ENCODE measurements at places on chromosomes 13 and 19.

GRCh38 chr13:86881390-86881789 is 789.8 kb upstream of the SLITRK5 start:
- no peak for DNase-seq

DNA sequence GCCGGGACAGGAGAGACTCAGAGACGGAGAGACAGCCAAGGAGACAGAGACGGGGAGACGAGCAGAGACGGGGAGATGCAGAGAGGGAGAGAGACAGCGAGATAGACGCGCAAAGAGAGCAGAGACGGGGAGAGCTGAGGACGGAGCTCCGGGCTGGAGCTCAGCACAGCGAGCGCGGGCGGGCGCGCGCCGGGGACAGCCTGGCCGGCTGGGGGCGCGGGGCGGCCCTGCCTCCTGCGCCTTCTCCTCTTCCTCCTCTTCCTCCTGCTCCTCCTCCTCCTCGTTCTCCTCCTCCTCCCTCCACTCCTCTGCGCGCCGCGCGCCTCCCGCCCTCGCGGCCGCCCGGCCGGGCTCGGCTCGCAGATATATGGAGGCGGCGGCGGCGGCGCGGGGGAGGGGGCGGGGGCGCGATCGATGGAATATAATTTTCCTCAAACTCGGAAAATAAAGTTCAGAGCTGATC is at the start of gene ERFL:
Gene ERFL (minus strand): TSS at position 229 of the 463 bp plus-strand sequence. CDS start 15,530 bp downstream, outside the sequence.
- DNase-seq, result peak; percentile 43

- DNase-seq, result no peak
Measured at GRCh38 chr13:43159026-43159461, 135.7 kb downstream of the DNAJC15 start.

DNA sequence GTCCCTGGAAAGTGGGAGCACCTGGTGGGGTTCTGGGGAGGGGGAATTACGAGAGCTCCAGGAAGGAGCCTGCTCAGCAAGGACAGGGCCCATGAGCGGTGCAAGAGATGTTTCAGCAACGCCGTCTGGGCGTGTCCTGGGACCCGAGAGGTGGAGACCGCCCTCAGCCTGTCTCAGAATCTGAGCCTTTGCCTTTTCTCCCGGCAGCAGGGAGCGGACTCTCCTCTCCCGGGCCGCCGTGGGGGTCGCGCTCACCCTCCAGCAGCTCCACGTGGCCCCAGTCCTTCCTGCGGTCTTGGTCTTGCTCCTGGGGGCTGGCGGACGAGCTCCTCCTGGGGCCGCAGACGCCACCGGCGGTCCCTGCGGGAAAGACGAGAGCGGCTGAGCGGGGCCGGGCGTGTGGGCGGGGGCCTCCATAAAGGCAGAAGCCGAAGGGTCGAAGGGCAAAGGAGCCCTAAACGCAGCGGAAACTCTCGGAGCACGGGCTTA is 714 bp downstream of the POLRMT start:
- peak; percentile 69 for DNase-seq

GRCh38 chr19:821231-821824 is 427 bp downstream of the PLPPR3 start:
- peak; percentile 84 for DNase-seq

GRCh38 chr13:21426238-21426637 is 32.9 kb downstream of the ZDHHC20 start:
- no peak for DNase-seq

- no peak for DNase-seq
Measured at GRCh38 chr19:2164020-2164998, 576 bp downstream of the DOT1L start.

DNA sequence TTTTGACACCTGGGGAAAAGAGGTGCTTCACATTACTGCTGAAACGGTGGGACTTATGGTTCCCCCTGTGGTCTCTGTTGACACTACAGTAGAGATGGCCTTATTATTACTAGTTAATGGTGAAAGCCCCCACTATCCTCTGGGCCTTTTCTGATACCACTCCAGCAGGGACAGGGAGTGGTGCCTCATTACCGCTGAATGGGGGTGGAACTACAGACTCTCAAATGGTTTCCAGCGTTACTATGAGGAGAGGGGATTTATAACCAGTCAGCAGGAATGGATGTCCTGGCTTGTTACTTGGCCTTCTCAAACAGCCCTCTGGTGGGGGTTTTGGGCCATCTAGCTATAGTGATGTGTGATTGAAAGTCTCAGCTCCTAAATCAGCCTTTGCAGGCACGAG is 96.7 kb upstream of the DIAPH3 start:
- no peak for DNase-seq

GRCh38 chr19:18144361-18144760 is 8.6 kb upstream of the PIK3R2 start:
- DNase-seq, result no peak

GRCh38 chr13:59408738-59409137 is 755.0 kb downstream of the DIAPH3 start:
- no peak for DNase-seq

GRCh38 chr13:21538753-21539152 is 65.2 kb downstream of the MICU2 start:
- no peak for DNase-seq

- DNase-seq, result no peak
Measured at GRCh38 chr19:9498183-9498902, at the start of gene ZNF560. TSS of gene ZNF560 (minus strand) at chr19:9498616. CDS start at chr19:9475313, 23,303 bp downstream.

DNA sequence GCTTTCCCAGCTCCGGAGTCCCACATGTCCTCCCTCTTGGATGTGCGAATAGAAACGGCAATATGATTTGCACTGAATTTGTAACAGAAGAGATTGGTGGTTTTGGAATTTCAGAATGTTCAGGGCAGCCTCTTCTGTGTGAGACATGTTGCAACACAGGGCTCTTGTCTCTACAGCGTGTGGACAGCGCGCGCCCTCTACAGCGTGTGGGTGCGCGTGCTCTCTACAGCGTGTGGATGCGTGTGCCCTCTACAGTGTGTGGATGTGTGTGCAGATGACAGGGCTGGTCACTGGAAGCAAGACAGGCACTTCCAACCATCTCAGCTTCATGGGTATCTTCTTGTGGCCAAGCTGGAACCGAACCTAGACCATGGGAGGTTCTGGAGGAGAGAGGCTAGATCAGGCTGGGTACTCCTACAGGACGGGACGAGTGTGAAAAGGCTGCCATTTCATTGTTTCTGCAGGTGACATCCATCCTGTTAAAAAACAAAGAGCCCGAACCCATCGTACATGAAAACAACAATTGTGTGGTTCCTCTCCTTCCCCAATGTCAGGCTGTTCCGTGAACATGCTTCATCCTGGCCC is 78.4 kb downstream of the TEX29 start:
- no peak for DNase-seq

- no peak for DNase-seq
Measured at GRCh38 chr13:35818633-35819067, 312.5 kb downstream of the DCLK1 start.

DNA sequence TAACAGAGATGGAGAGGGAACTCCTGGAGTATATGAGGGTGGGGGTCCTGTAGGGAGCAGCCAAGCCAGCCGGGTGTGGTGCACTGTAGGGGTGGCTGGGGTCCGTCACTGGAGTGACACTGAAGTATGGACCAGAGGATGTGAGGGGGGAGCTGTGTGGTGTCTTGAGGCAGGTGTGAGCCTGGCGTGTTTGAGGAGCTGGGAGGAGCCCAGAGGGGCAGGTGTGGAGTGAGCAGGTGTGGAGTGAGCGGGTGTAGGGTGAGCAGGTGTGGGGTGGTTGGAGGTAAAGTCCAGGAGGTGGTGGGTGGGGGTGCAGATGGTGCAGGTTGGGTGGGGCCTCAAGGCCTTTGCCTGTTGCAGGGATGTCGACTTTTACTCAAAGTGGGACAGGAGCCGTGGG is 5.9 kb downstream of the B3GNT8 start:
- DNase-seq, result no peak

GRCh38 chr19:35783469-35784434 is 8.4 kb downstream of the ARHGAP33 start:
- no peak for DNase-seq

DNA sequence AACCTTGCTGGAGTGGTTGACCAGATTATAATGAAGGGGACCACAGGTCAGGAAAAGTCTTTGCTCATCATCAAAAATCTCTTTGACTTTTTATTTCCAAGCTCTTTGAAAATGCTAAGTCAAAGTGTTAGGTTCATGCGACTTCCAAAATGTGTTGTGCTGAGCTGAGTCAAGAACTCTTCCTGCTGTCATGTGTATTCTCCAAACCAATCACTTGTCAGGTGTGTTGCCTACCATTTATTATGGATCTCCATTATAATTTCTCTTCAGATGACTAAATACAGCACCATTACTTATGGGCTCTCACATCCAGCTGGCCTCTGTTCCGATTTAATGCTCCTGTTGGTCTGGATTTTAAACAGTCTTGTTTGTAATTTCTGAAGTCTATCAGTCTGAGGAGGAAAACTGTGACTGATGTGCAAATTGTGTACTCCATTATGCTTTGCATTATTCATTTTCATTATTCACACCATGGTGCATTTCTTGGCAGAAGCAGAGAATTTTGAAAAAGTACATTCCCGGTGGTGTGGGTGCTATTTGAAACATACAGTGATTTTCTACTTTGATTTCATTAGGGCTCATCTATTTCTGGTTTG is 562.5 kb downstream of the LMO7 start:
- DNase-seq, result no peak

GRCh38 chr19:36379510-36379819 is 464 bp upstream of the ZFP14 start:
- DNase-seq, result no peak

DNA sequence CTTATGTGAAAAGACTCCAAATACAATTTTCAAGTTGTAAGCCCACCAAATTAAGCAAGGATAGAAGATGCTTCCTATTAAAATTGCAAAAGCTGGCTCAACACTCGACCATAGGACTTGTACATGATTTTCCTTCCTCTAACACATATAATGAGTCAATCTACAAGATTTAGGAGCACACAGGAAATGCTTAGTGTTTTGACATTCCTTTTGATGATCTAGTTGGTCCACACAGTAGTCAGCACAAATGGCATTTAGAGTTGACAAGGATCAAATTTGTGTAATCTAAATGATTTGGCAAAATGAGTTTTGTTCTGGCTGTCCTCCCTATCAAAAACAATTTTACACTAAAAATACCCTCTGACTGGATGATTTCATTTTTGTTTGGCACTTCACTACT is 340.2 kb downstream of the DIAPH3 start:
- no peak for DNase-seq

GRCh38 chr13:113560645-113561416 is 23.7 kb upstream of the TFDP1 start:
- no peak for DNase-seq

DNA sequence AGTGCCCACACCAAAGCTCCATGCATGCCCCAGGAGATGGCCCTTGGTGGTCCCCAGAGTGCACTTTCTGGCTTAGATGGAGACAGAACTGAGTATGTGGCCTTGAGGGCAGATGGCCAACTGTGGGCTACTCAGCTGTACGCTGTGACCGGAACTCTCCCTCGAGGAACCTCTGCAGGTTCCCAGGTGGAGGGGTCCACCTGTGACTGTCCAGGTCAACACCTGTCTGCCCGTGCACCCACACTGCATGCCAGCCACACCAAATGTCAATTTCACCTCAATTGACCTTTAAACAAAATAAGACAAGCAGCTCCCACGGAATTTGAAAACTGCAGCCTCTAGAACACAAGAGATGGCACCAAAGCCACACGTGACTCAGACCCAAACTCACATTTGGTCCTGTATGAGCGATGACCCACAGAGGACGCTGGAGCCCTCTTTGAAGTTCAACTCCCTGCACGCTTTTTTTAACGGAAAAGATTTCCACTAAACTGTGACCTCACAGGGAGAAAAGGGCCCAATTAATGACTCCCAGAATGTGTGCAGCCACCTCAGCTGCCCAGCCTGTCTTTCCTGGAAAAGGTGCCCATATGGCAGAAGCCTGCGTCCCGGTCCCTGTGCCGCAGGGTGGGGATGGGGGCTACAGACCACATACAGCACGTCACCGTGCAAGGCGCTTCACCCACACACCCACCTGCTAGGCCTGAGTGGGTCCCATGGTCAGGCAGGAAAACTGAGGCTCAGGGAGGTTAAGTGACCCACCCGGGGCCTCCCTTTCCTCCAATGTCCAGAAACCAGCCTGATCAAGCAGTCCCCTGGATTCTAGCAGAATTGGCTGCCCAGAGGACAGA is 47.7 kb downstream of the KLF2 start:
- DNase-seq, result no peak

DNA sequence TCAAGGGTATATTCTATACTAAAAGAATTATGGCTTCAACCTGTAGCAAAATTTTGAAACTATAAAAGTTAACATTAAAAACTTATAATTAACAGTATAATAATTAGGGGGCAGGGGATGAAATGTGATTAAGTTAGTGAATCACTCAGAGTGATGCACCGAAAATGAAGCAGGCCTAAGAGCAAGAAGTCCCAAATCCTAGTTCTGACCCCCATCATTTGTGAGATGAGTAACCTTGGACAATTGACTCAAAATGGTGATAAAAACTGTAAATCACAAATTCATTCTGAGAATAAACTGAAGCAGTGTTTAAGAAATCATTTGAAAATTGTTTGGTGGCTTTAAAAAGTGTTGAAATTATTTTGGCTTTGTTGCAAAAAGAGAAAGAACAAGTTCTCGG is 56.8 kb downstream of the KLF12 start:
- DNase-seq, result no peak

- DNase-seq, result no peak
Measured at GRCh38 chr19:34155686-34156085, 16.6 kb upstream of the LSM14A start.

DNA sequence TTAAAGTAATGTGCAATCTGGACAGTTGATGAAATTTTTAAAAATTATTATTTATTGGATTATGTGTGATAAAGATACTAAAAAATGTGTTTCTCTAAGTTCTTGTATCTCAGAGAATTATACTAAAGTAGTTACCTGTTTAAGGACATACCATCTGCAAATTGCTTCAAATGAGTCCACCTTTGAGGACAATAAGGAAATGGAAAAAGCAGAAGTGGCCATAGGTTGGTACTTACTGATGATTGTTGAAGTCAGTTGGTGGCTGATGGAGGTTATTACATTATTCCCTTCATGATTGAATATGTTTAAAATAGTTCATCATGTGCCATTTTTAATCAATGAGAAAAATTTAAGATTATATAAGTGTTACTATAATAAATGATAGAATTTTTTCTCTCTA is 367.0 kb downstream of the MYO16 start:
- no peak for DNase-seq

DNA sequence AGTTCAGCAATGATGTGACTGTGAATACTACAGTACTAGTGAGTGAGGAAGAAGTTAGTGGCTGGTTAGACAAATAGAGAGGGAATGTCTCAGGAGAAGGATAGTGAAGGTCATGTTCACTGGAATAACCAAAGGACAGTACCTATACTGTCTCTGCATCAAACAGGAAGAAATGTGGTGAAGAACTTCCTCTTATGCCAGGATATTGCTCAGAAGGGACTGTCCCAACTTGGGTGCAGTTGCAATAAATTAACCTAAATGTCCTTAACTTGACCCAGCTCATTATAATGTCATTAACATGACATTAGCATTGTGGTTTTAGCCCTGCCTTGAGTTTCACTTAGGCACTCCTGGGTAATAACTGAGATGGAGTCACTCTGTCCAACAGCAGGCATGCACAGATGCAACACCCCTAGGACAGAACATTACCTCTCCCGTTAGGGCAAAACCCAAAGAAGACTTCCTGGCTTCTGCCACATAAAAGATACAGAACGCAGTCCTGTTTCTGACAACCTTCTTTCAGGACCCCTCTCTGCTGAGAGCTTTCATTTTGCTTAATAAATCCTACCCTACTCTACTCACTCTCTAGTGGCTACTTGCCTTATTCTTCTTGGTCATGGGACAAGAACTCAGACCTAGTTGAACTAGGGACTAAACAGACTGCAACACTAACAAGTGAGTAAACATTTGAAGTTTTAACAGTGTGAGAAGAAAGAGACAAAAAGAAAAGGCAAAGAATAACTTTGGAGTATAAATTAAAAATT is 1591.6 kb upstream of the MIR17HG start:
- peak; percentile 8 for DNase-seq

GRCh38 chr13:107590556-107590955 is 624.8 kb downstream of the LIG4 start:
- DNase-seq, result no peak

All from HL-60 (cell line).